ENCODE measurements at places on chromosomes 4 and X.
A peak's percentile ranks its signal among the peaks of the same experiment; 100 is the strongest.

DNA sequence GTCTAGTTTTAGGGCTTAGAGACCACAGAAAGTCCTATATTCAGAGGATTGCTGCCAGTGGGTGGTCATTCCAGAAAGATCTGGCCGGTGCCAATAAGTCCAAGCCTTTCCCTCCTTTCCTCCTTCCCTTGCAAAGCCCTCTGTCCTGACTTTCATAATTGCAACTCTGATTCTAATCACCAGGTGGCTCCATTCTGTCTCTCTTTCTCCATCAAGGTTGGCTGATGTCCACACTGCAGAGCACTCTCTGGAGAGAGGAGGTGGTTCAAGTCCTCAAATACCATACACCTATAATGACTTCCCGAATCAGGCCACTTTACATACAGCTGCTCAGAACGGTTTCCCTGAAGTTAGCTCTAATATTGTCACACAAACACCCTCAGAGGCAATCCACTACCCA, 22.4 kb upstream of the ARMCX4 start:
- no peak for DNase-seq

DNA sequence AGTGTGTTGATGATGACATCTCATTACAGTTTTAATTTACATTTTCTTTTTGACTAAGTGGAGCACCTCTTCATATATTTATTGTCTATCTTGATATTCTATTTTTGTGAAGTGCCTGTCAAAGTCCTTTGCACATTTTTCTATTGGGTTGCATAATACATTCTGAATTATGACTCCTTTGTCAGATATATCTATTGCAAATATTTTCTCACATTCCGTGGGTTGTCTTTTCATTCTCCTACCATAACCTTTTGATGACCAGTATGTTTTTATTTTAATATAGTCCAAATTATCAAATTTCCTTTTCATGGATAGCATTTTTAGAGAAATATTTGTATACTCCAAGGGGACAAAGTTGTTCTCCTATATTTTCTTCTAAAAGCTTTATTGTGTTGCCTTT, 126.4 kb downstream of the PJA1 start:
- DNase-seq = no peak

- no peak for DNase-seq
Observed at GRCh38 chr4:148311526-148311925, 130.7 kb downstream of the NR3C2 start.

- no peak for DNase-seq
Observed at GRCh38 chr4:13452927-13453579, 31.1 kb downstream of the RAB28 start.

- no peak for DNase-seq
Observed at GRCh38 chr4:58163156-58163555, 1053.0 kb upstream of the IGFBP7 start.

- no peak for DNase-seq
Observed at GRCh38 chrX:123331859-123332258, 147.8 kb downstream of the GRIA3 start.

- no peak for DNase-seq
Observed at GRCh38 chr4:152972821-152973628, 36.9 kb downstream of the FHDC1 start.

- DNase-seq = no peak
Observed at GRCh38 chr4:93867416-93868001, 39.0 kb downstream of the ATOH1 start.

DNA sequence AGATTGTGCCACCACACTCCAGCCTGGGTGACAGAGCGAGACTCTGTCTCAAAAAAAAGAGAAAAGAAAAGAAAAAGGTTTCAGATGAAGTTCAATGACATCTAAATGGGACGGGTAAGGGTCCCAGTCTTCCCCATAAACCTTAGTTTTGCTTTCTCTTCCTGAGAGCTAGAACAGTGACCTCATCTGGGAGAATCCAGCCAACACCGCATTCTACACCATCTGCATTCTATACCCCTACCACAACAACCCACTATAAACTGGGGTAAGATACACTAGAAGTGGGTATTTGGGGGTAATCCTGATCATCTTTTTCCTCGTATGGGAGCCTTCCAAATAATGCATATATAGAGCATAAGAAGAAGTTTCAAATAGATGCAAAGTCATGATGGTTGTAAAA, 18.2 kb downstream of the SLC25A43 start:
- DNase-seq = no peak

- no peak for DNase-seq
Observed at GRCh38 chr4:170007113-170007512, 19.1 kb downstream of the MFAP3L start.

DNA sequence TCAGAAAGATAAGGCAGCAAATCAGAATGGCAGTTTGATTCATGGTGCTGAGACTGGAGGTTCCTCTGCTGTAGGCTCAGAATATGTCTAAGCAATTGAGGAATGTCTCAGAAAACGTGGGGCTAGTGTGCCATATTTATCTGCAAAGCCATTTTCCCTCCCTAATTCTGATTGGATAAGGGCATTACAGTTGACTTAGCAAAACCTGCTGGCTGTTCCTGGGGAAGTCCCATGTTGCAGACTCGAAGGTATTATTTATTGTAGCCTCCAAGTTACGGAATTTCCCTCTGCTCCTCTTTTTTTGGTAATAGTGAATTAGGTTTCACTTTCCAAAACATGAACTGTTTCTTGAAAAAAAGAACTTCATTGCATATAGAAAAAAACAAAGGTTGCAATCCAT, at the start of gene CXCL10:
CXCL10 (minus strand) TSS at position 109 of the 400 bp plus-strand sequence; CDS start at position 43, 66 bp downstream.
- no peak for DNase-seq

DNA sequence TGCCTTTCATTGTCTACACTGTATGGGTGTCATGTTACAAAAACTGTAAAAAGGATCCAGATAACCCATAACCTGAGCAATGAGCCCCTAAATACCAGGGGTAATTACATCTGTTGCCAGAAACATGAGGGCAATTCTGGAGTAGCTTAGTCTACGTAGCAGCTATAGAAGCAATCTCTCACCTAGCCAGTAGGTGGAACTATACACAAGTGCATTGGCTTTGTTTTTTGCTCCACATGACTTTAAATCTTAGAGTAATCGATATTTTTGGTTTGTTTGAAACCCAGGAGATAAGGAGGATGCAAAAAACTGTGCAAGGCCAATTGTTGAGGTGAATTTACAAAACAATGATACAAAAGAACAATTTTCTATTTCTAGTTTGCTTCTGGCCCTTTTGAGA, 57.5 kb downstream of the GPR82 start:
- DNase-seq = peak; percentile 63

GRCh38 chr4:75598390-75598789, 31.9 kb downstream of the CDKL2 start:
- no peak for DNase-seq

DNA sequence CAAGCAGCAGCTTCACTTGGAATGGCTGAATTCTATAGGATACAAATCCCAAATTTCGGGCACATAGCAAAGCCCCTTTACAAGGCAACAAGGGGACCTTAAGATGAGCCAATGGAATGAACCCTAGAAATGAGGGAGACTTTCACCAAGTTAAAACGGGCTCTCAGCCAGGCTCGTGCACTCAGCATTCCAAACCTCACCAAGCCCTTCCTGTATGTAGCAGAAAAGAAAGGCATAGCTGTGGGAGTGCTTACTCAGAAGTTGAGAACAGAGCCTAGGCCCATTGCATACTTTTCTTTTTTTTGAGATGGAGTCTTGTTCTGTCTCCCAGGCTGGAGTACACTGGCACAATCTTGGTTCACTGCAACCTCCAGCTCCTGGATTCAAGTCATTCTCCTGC, 10.8 kb upstream of the HERC5 start:
- DNase-seq = no peak

GRCh38 chrX:2374086-2374485, 126.7 kb downstream of the DHRSX start:
- DNase-seq = no peak

GRCh38 chr4:87601361-87601760, 7.0 kb upstream of the DSPP start:
- DNase-seq = no peak

GRCh38 chr4:119040261-119040660, 95.4 kb upstream of the MYOZ2 start:
- no peak for DNase-seq

DNA sequence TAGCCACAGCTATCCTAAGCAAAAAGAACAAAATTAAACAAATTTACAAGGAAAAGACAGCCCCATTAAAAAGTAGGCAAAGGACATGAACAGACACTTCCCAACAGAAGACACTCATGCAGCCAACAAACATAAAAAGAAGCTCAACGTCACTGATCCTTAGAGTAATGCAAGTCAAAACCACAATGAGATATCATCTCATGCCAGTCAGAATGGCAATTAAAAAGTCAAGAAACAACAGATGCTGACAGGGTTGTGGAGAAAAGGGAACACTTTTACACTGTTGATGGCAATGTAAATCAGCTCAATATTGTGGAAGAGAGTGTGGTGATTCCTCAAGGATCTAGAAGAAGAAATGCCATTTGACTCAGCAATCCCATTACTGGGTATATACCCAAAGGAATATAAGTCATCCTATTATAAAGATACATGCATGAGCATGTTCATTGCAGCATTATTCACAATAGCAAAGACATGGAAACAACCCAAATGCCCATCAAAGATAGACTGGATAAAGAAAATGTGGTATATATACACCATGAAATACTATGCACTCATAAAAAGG, 163.0 kb upstream of the TET2 start:
- DNase-seq = no peak

DNA sequence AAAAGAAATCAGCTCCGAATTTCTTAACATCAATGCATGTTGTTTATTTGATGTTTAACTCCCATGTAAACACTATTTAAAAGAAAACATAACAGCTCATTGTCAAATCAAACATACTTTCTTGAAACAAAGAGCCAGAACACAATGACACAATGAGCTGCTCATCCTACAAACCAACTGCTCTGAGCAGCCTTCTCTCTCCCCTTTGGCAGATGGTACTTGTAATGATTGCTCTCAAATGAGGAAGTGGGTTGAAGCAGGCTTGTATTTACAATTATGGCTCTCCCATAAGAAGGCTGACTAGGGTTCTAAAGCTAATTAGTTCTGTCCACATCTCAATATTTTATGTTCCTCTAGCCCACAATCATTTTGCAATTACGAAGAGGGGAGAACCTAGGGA, 637.8 kb upstream of the ADGRL3 start:
- DNase-seq = no peak

DNA sequence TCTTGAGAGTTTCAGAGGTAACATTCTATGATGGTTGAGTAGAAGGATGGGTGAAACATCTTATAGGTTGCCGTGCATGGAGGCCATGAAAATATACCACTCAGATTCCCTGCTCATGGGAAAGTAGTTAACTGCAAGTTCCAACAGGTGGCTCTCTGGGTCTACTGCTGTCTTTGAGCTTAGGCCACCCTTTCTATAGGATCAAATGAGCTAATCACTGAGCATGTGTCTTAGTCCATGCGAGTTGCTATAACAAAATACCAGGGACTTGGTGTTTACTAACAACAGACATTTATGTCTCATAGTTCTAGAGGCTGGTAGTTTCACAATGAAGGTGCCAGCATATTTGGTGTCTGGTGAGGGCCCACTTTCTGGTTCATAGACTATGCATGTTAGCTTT, 144.8 kb upstream of the UNC5C start:
- DNase-seq = no peak

DNA sequence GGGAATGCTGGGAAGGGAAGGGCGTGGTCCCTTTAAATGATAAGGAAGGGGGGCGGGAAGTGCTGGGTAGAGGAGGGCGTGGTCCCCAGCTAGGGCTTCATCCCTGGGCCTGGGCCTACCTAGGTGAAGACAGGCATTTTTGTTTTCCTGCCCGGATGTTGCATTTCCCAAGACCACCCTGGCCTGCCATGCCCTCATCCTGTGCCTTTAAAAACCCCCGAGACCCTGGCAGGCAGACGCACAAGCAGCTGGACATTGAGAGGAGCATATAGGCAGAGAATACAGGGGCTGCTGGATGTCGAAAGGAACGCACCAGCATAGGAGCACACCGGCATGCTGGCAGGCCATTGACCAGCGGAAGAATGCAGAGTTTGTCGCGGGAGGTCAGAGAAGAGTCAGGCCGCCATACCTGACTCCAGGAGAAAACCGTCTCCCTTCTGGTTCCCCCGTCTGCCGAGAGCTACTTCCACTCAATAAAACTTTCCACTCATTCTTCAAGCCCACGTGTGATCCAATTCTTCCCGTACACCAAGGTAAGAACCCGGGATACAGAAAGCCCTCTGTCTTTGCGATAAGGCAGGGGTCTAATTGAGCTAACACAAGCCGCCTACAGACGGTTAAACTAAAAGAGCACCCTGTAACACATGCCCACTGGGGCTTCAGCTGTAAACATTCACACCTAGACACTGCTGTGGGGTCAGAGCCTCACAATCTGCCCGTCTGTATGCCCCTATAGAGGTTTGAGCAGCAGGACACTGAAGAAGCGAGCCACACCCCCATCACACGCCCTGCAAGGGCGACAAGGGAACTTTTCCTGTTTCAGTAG, 2.9 kb upstream of the AGA start:
- DNase-seq = no peak

GRCh38 chrX:70525733-70526132, 81.1 kb downstream of the DLG3 start:
- DNase-seq = no peak

DNA sequence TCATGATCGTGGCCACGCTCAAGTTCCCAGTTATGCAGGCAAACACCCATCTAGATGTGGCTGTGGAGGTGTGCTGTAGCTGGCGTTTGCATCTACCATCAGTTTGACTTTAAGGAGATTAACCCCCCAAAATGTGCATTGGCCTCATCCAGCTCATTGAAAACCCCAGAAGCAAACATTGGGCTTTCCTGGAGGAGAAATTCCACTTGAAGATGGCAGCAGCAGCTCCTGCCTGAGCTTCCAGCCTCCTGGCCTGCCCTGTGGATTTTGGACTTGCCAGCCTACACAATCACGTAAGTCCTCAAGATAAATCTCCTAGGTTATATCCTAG, 30.2 kb upstream of the SLC25A6 start:
- no peak for DNase-seq

GRCh38 chr4:114082348-114082747, 102.9 kb upstream of the ARSJ start:
- no peak for DNase-seq

- DNase-seq = no peak
Observed at GRCh38 chr4:138671106-138671505, 344.5 kb upstream of the NOCT start.

DNA sequence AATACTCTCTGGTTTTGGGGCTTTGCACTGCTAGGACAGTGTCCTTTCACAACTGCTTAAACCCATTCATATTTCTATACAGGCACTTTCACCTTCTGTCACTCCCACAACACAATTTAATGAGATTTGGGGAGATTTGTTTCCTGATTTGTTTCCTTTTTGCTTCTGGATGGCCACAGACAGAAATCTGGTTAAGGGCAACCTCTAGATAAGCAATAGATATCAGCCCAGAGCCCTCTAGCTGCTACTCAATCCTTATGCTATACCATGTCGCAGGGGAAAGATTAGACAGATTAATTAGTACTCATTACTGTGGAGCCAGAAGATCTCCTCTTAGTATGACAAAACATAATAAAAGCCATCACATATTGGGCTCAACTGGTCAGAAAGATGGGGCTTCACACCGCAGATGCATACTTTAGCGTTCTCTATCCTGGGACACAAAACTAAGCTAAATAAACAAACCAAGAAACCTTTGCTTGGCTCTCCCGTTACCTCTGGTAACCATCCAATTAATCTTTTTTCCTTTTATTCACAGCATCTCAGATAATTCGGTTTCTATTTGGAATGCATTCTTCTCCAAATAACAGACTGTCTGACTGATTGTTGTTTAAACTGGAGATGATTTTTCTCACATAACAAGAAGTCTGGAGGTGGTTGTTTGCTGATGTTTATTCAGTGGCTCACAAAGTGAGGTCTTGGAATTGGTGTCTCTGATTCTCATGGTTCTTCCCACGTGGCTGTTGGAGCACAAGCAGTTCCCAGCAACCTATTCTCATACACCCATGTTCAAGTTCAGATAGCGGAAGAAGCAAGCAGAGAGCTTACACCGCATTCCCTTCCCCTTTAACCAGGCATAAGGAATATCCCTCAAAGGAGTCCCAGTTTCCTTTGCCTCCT, 41.0 kb upstream of the ZNF330 start:
- no peak for DNase-seq
